WTC11 (cell line): ENCODE measurements at places on chromosomes 11 and 22. TPM values are rescaled to one million over a fixed set of nuclear protein-coding genes. Genes with fewer than 3 reads are reported as not detected.

SAAL1 gene
- total RNA-seq = 38.1 to 40.9 TPM (median 39.8 TPM) in 3 replicates

ARHGEF12 gene
- 32.0 to 35.8 TPM (median 32.2 TPM) in 3 replicates for total RNA-seq

SCN4B gene
- 3.5 to 4.5 TPM (median 4.4 TPM) in 3 replicates for total RNA-seq

KRTAP5-1 gene
- total RNA-seq = not detected in 3 replicates

GAL3ST1 gene
- 11.0 to 11.6 TPM (median 11.2 TPM) in 3 replicates for total RNA-seq

MMP10 gene
- total RNA-seq = not detected in 3 replicates

DNA sequence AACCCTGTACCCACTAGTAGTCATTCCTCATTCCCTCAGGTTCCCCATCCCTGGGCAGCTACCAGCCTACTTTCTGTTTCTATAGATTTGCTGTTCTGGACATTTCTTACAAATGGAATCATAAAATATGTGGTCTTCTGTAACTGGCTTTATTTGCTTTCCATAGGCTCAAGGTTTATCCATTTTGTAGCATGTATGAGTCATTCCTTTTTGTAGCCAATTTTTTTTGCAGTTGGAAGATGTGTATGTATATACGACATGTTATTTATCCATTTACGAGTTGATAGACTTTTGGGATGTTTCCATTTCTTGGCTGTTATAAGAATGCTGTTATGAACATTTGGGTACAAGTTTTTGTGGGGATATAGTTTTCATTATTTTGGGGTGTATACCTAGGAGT lies 130.6 kb downstream of the WNT11 start:
- DNase-seq = no peak

DNA sequence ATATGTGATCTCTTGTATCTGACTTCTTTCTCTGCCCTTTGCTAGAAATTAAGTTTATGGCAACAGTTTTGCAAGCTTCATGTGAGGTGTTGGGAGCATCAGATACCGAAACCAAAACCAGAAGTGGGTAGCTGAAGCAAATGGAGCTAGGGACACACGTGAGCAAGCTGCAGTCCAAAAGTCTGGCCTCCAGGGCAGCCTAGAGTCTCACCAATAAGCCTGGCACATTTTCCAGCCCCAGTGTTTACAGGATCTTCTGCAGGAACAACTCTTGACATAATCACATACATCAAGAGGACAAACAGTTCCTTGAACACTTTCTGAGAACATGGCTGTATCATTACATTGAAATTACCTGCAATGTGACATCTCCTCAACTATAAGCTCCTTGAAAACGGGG lies 114.1 kb downstream of the LARGE1 start:
- DNase-seq = no peak

DNA sequence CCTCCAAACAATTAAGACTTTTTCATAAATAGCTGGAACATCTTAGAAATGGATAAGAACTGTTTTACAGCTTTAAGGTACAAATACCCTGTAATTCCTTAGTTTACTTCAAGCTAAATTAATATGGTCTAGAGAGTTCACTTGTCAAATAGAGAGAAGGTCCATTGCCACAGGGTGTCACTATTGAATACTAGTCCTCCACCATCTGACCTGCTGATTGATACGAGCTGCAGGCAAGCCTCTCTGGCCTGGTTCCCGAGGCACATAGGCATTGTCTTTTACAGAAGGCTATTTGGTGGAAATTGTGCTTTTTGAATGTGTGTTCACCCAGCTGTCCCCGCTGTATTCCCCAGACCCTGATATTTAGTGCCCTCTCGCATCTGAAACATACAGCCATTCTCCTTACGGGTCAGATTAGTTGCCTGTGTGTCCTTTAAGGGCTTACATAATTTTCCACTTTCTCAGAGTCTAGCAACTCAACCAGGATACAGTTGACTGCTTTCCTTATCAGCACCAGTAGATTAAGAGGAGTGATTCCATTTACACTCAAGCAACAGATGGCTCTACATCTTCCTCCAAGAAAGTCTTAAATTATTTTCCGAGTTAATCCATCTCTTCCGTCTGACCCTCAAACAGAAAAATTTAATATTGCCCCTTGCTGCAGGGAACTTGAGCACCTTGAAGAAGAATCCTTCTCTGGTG lies 788.8 kb upstream of the FAT3 start:
- no peak for DNase-seq

- DNase-seq = no peak
These were observed 181.6 kb upstream of the POU2AF2 start for GRCh38 chr11:111063726-111064517.

GRCh38 chr11:102279641-102280170 lies 37.6 kb upstream of the BIRC3 start:
- DNase-seq = no peak

- peak; percentile 7 for DNase-seq
These were observed 116.7 kb downstream of the KCNQ1OT1 start for GRCh38 chr11:2582946-2583604.

- DNase-seq = peak; percentile 62
These were observed 67.2 kb upstream of the BMAL1 start for GRCh38 chr11:13210424-13210823.

DNA sequence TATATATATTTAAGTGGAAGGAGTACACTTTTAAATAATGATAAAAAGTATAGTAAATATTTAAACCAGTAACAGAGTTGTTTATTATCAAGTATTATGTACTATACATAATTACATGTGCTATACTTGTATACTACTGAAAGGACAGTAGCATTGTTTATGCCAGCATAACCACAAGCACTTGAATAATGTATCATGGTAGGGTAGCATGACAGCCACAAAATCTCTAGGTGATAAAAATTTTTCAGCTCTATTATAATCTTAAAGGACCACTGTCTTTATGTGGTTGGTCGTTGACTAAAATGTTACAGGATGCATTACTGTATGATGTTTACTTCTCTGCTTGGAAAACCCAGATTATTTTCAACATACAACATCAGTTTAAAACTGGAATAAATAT lies 349.2 kb downstream of the CASP12 start:
- no peak for DNase-seq

GRCh38 chr11:81022057-81022456 lies 1581.2 kb upstream of the TENM4 start:
- DNase-seq = no peak

DNA sequence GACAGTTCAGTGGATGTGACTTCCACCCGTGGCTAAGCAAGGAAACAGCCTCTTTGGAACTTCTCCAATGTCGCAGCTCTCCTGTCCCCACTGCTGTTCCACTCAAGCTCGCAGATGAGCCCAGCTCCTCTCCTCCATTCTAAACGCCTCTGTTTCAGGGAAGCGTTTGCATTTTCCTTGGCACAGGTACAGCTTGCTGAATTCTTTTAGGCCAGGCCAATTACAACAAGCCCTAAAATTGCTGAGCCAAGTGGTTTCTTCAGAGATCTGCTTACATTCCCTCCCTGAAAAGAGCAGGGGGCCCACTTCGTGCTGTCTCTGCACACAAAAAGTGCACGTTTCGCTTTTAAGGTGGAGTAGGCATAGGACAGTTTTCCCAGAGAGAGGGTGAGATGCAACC lies 91.5 kb upstream of the BLID start:
- DNase-seq = no peak

- no peak for DNase-seq
These were observed 24.3 kb upstream of the VWA5A start for GRCh38 chr11:124090996-124091395.

DNA sequence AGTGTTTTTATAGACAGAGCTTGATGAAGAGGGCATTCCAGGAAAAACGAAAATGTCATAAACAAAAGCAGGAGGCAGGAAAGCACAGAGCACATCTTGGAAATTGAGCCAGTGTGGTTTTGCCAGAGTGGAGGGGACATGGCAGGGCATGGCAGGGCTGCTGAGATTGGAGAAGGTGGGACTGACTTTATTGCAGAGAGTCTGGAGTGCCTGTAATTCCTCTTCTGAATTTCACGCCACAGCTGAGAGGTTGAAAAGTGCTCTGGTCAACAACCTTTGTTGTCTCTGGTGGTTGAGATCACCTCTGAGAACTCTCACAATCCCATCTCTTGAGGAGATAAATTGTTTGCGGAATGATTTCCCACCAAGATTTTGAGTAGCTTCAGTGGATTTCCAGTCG lies 16.4 kb downstream of the SLC5A1 start:
- DNase-seq = no peak

GRCh38 chr11:64144587-64145472 lies 21.1 kb downstream of the MACROD1 start:
- no peak for DNase-seq

GRCh38 chr11:31127290-31127689 lies 242.2 kb downstream of the DCDC1 start:
- no peak for DNase-seq

DNA sequence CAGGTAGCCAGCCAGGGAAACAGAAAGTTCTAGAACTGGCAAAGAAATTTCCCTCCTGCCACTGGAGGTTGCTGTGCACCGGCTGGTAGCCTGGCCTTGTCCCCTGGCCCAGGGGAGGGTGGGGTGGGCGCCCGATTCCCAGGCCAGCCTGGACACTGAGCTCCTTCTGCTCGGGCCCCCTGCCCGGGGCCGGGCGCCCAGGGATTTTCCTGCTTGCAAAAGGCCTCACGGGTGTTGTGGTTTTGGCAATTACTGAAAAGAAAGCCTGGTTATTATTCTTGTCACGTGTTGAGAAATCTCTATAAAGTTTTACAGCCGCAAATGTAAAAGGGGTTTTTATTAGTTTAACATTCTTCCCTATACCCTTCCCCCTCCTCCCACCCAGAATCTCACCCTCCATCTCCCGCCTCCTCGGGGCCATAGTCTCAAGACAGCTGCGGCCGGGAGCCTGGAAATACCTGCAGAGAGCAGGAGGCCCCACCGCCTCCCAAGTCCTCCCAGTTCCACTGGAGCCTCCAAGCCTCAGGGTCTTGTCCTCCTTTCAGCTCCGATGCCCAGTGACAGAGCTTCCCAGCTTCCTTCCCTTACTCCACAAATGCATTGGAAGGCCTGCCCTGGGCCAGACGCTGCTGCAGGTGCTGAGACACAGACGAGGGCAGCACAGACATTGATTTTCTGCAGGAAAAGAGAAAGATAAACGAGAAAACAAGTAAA lies 1515.6 kb downstream of the TBC1D22A start:
- no peak for DNase-seq

DNA sequence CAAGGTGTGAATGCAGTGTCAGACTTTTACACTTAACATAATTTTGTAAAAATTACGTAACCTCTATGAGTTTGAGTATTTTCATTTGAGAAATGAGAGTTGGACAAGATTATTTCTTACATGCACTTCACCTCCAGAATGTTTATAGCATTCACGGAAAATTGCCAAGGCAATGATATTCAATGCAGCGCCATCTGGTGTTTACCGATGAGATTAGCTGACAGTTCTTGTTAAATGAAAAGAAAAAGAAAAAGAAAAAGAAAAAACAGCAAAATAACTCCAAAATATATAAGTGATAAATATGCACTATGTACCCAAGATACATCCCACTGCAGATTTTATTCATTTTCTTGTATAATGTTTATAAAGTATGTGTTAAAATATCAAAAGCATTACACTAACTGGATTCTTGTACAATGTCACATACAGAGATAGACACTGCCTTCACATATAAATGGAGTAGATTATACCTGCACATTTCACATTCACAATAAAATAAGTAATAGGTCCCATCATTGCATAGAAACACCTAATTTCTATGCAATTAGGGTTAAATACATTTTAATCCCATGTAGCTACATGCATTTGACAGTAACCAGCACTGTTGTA lies 976.3 kb upstream of the FAT3 start:
- DNase-seq = peak; percentile 40

DNA sequence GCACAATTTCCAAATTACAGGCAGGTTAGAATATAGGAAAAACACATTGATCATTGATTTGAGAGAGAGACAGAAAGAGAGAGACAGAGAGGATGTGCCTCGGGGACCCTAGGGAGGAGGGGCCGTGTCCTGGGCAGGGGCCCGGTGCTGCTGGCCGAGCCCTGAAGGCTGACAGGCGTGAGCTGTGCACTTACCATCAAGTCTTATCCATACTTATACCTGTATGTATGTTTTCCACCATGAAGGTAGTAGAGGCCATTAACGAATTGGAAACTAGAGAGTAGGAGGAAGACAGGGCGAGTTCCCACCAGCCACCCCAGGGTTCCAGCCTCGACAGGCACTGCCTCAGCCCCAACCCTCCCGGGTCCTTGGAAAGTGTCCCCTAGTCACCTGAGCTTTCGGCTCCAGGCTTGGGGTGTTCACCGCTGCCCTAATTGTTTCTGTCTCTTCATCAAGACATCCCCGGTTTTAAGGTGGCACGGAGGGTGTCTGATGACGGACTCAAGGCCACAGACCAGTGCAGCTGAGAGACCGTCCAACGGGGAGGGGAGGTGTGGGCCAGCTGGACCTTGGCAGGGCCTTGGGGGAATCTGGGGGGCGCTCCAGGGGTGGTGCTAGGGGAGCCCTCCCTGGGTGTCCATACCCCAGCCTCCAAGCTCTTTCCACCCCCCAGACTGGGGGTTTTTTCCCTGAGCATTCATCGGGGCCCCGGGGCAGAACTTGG lies 431.3 kb downstream of the TBC1D22A start:
- no peak for DNase-seq

DNA sequence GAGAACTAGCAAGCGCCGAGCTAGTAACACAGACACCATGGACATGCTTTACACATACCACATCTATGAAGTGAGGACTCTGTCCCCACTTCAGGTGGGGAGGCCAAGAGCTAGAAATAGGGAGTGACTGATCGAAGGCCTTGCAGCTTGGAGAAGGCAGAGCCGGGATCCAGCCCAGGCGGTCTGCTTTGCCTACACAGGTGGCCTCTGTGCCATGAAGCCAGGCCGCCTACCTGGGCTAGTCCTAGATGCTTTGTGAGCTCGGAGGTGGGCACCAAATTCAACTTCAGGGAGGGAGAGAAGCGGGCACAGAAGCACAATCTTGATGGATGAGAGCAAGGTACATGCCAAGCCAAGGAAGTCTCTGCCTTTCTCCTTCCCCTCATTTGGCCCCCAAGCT lies 117.2 kb downstream of the TIMP3 start:
- DNase-seq = no peak

DNA sequence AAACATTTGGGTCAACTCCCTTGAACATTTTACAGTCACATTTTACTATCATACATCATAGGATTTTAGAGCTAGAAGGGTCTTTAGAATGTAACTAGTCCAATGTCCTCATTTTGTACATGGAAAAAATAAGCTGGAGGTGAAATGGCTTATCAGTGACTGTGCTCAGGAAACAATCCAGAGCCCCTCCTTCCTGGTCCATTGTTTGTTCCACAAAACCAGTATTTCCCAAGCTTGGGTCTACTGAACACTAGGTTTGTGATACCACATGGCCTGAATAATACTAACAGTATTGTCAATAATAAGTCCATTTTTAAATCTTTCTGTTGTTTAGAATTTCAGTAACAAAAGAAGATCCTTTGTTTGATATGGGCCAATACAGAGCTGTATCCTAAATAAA lies 27.1 kb downstream of the PDGFD start:
- no peak for DNase-seq

DNA sequence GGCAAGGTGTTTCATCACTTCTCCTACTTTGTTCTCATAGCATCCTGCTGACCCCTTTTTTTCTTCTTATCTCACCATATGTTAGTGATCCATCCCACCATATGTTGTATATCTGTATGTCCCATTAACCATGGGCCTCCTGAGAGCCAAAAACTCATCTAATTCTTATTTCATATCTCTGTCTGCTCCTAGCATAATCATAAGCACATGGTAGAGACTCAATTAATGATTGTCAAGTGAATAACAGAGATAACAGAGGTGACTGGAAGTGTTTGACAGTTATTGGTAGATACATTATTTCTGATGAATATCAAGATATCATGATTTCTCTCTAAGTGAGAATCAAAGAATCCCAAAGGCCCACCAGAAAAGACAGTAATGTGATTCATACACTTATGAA lies 138.1 kb upstream of the MPPED2 start:
- no peak for DNase-seq

GRCh38 chr11:44203270-44204043 lies 106.5 kb downstream of the ALX4 start:
- DNase-seq = no peak
